GM10248 (cell line): ENCODE measurements at places on chromosomes 7 and 10.

DNA sequence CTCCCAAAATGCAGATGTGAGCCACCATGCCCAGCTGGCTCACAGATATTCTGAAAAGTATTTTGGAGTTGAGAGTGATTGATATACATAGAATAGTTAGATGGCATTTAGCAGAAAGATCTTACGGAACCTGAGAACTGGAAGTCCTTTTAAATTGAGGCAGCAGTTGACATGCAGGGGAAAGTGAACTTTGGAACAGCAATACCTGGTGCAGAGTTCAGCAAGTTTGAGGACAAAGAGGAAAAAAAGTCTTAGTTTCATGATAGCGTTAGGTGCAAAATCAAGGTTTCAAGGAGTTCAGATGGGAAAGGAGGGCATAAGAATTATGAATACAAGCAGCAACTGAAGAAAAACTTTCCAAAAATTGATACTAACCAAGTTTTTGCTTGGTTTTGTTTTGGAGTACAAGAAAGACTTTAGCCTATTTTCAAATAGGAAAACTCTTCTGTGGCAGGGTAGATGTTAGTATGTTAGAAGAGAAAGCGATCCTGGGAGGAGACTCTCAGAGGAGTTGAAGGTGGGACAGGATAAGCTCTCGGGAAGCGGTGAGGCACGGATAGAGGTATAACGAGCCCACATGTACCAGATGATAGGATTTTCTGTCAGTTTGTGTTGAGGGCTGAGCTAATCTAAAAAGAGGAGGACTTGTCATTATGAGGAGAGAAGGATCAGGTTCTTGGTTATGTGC, 28.0 kb upstream of the STMP1 start:
- no peak for DNase-seq

GRCh38 chr10:65496541-65496940, 1429.3 kb upstream of the LRRTM3 start:
- no peak for DNase-seq

GRCh38 chr10:107561136-107561650, 396.7 kb upstream of the SORCS1 start:
- DNase-seq = no peak

GRCh38 chr7:132650498-132650897, 74.2 kb upstream of the PLXNA4 start:
- DNase-seq = no peak

DNA sequence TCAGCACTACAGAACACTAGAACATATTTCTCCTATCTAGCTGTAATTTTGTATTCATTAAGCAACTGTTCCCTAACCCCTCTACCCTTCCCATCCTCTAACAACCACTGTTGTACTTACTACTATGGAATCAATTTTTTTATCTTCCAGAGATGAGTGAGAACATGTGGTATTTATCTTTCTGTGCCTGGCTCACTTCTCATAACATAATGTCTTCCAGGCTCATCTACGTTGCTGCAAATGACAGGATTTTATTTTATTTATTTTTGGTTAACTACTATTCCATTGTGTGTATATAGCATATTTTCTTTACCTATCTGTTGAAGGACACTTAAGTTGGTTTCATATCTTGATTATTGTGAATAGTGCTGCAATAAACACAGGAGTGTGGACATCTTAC, 200.9 kb upstream of the CHRM2 start:
- no peak for DNase-seq
